ENCODE measurements at places on chromosomes 2 and 18. TPM values are rescaled to one million over a fixed set of nuclear protein-coding genes. Genes with fewer than 3 reads are reported as not detected.

Gene ALK
- not detected for total RNA-seq

Gene AOX1
- not detected for total RNA-seq

Gene SPP2
- not detected for total RNA-seq

Gene AKAIN1
- not detected for total RNA-seq

Gene CYS1
- total RNA-seq = not detected

Gene CNTNAP5
- not detected for total RNA-seq

Gene LDLRAD4
- 51.9 TPM for total RNA-seq

Gene CNGA3
- not detected for total RNA-seq

Gene WDR12
- 7.7 TPM for total RNA-seq

Gene LBX2
- total RNA-seq = not detected

Gene WDFY1
- total RNA-seq = 41.5 TPM

Gene HOXD11
- total RNA-seq = not detected

Gene SCYGR2
- total RNA-seq = not detected

GRCh38 chr2:220270481-220271070, 643.1 kb downstream of the SLC4A3 start:
- DNase-seq = no peak

GRCh38 chr18:58699551-58699950, 28.3 kb downstream of the MALT1 start:
- no peak for DNase-seq

GRCh38 chr2:158810731-158811460, 15.8 kb downstream of the DAPL1 start:
- DNase-seq = no peak

DNA sequence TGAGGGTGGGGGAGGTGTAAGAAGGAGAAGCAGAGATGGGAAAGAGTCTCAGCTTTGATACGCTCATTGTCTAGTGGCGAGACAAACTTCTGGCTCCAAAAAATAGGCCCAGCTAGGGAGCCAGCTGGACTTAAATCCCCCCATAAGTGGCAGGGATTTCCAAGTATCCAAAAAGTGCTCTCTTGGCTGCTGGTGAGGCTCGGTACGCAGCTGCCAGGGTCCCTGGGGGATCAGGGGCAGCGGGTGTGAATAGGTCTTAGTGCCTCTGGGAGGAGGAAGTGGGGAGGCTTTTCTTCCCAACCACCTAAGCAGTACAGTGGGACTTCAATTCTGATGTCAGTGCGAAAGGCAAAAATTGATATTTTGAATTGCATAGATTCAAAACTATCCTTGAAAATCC, 73.5 kb downstream of the ALK start:
- DNase-seq = no peak

DNA sequence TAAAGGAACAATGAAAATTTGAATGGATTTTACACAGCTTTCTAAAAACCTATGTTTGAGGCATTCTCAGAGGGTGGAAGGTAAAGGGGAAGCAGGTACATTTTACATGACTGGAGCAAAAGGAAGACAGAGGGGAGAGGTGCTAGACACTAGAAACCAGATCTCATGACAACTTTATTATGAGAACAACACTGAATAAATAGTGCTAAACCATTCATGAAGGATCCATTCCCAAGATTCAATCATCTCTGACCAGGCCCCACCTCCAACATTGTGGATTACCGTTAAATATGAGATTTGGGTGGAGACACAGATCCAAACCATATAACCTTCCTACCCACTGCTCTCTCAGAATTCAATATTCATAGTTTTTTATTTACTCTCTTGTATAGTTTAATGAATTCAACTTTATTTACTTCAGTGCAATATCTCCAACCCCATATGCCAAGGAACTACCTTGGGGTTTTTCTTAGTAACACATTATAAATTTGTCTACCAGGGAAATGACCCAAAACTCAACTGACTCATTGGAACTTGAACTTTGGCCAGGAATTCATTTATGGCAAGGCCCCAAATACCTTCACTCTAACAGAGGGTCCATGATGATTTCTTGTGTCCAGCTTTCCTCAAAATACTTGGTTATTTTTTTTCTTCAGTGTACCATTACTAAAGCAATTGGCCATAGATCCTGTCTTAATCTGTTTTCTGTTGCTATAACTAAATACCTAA, 317.8 kb downstream of the GULP1 start:
- DNase-seq = no peak

- DNase-seq = no peak
Observed at GRCh38 chr2:73339201-73339600, 45.9 kb upstream of the EGR4 start.

DNA sequence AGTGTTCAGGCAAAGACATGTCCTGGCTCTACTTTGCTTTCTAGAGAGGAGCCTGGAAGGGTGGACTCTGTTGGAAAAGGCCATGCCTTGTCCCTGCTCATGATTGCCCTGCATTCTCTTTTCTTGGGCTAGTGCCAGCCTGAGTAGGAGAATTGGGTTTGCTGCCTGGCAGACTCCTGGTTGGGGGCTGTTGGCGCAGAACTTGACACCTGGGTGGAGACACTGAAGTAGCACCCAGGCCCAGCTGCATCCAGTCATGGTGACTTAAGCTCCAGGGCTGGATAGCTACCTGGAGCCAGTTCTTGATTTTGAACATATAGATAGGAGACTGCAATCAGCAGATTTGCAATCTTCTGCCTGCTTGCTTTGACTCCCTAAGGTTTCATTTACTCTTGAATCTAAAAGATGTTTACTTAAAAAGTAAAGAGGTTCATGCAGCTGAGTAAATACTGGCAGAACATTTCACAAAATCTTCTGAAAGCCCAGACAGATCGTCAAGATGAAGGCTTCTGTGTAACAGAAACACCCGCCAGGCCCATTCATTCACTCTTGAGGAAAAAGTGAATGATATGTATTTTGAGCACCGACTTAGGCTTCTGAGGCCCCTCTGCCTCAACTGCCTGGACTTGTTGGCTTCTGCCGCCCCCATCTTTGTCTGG, 38.0 kb upstream of the YWHAQ start:
- no peak for DNase-seq

GRCh38 chr2:231186325-231186724, 12.1 kb upstream of the ARMC9 start:
- DNase-seq = no peak

DNA sequence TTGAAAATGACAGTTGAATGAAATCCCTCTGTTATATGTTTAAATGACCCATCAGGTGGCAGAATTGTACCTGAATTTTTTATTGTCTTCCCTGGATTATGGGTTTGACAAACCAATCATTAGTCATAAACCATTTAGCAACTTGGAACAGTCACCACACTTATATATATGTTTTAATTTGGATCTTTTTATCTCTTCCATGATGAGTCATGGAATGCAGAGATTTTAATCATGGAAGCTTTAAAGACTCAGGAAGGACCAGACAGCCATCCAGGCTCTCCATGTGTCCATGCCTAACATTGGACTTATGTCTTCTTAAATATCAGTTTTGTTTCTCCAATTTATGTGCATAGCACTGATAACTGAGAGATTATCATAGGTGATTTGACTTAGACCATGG, 188.3 kb upstream of the ZSWIM2 start:
- DNase-seq = no peak

DNA sequence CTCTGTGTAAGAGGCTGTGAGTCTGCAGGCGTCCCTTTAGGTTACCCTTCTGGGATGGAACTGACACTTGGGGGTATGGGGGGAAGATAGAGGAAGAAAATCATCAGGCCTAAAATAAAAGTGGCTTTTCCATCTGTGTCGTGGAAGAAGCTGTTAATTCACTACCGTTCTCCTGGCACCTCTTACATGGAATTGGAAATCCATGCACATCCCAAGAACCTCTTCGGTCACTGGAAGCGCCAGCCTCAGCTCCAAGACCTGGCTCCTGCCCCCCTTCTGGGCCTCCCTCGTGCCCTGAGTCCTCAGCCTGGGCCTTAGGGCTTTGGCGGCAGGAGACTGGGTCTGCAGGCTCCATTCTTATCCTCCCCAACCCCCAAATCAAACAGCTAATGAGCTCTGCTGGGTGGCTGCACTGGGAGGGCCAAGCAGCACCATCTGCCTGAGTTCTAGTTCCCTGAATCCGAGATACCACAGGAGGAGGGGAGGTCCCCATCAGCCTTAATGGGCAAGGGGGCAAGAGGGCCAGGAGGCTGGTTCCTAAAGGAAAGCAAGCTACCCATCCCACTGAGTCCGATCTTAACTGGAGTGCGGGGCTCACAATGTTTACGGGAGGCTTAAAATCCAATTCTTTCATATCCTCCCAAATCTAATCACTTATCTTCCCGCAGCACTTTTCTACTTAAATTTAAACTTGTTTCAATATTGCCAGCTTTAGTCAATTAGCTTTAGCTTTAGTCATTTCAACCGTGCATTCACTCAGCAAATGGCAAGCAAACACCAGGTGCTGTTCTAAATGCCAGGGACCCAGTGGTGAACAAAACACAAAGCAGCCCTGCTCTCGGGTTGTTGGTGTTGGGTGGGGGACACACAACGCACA, 52.8 kb downstream of the FAM178B start:
- no peak for DNase-seq

DNA sequence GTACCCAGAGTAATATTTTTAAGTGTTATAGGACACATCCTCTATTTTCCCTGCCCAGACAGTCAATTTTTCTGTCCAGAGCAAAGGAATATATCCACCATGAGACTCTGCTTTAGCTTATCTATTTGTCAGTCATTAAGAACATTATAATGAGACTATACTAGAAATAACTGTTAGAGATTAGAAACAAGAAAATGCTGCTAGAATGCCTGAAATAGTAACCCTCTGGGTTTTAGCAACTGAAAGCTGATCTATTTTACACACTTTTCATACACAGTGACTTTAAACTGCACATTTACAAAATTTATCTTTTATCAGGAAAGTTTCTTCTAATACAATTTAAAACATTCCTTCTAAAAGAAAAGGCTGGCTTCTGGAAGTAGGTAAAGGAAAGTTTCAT, 39.6 kb downstream of the MBD2 start:
- DNase-seq = no peak

GRCh38 chr2:234403074-234403473, 93.8 kb downstream of the ARL4C start:
- no peak for DNase-seq

- no peak for DNase-seq
Observed at GRCh38 chr2:240906141-240906910, at the start of gene CROCC2. Gene CROCC2, plus strand, starts transcription at chr2:240906336. Its CDS starts 178 bp downstream, at chr2:240906514.

- no peak for DNase-seq
Observed at GRCh38 chr2:208049006-208049405, 23.7 kb upstream of the PLEKHM3 start.

GRCh38 chr18:39025531-39025930, 1459.9 kb upstream of the CELF4 start:
- DNase-seq = no peak

DNA sequence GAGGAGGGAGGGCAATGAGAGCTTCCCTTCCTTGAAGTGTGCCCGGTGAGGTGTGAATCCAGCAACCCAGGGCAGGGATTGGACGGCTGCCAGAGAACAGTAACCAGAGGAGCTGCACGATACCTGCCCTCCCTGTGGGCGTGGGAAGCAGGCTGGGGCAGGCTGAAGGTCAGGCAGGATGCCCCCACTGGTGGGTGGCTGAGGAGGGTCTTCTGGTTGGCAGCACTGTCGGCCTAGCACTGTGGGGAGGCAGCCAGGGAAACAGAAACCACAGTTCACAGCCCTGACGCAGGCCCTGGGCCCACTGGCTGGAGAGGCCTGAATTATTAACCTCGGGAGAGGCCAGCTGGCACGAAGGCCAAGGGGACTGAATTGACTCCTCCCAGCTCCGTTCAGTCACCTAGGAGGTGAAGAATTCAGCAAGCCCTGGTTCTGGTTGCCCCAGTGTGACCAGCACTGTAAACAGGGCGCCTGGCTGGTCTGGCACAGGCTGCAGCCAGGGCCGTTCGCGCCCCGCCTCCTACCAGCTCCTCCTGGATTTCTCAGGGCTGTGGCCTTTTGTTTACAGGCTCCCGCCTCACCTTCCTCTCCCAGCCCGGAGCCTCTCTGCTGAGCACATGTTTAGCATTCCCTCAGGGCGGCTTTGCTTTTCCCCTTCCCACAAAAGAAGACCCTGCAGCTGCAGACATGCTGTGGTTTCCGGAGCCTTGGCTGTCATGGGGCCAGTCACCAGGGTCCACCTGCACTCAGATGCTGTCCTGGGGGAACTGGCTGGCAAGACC, 97.8 kb downstream of the B3GNT2 start:
- DNase-seq = no peak

GRCh38 chr2:240326246-240326645, 109.2 kb upstream of the GPC1 start:
- no peak for DNase-seq

GRCh38 chr18:79139206-79139605, 70.0 kb downstream of the ATP9B start:
- peak; percentile 15 for DNase-seq

DNA sequence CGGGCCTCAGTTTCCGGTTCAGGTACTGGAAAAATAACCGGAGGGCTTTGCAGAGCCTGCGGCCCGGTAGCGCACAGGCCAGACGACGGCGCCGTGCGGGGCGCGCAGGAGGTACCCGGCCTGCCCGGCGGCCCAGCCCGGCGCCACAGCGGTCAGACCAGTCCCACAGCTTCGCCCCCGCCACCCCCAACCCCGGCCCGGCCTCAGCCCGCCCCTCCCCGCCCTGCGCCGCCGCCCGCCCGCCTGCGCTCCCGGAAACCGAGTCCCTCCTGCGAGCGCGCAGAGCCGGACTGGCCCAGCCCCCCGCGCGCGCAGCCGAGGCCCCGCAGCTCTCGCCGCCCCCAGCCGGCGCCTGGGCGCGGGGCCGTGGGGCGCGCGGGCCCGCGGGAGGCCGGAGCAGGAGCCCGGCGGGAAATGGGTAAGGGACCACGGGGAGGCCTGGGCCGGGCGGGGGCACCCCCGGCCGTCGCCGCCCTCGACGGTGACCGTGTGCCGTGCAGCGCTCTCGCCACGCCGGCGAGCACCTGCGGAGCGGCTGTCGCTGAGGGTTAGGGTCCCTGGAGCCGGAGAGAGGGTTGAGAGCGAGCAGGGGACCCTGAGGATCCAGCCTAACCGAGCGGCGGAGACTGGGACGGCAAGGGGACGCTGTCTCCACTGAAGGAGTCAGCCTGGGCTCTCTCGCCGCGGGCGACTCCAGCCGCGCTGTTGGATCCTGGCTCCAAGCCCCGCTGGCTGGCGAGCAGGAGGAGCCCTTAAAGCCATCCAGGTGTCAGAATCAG, 16.5 kb upstream of the PSD4 start:
- peak; percentile 67 for DNase-seq

- no peak for DNase-seq
Observed at GRCh38 chr2:169438466-169439072, 40.7 kb upstream of the BBS5 start.

GRCh38 chr2:48145845-48146452, 239.7 kb upstream of the FBXO11 start:
- no peak for DNase-seq

DNA sequence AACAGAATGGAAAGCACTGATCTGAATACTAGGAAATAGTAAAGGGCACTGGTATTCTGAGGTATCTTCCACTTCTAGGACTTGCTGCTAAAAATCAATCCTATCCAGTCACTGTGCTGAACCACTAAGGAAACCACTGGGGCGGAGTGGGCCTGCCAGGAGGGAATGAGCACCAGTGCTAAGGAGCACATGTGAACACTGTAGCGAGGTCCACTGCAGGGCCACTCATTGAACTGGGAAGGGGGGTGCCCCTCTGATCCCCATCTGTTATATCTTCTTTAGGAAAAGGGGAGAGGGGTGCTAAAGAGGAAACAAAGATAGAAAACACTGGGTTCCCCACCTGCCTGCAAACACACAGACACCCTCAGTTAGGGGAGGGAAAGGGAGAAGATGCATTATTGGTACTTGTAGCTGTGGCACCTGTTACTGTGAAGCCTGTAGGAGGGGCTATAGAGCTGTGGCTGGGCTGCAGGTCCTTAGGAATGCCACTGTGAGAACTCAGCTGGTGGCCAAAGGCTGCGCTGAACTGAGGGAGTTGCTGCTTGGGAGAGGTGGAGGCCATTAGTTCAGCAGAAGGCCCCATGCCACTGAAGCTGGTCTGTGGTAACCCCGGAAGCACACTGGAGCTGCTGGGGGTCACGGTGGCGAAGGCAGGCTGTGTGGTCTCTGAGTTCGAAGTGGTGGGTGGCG, 81.8 kb downstream of the INO80D start:
- DNase-seq = no peak

Data from CD4-positive, alpha-beta T cell (primary cell).